ENCODE measurements at places on chromosomes 6 and 20. TPM values are rescaled to one million over a fixed set of nuclear protein-coding genes. Genes with fewer than 3 reads are reported as not detected.

The PCMT1 gene
- total RNA-seq = 103 TPM

The CLPSL2 gene
- total RNA-seq = not detected

The ANKRD6 gene
- 4.9 TPM for total RNA-seq

The MED23 gene
- total RNA-seq = 28.6 TPM

The CTAGE9 gene
- total RNA-seq = not detected

The DXO gene
- 6.4 TPM for total RNA-seq

The COL11A2 gene
- total RNA-seq = under 0.01 TPM

The TXLNB gene
- total RNA-seq = 0.51 TPM

The ACSS1 gene
- total RNA-seq = 9.4 TPM

The AIF1 gene
- total RNA-seq = 0.13 TPM

The SMLR1 gene
- not detected for total RNA-seq

DNA sequence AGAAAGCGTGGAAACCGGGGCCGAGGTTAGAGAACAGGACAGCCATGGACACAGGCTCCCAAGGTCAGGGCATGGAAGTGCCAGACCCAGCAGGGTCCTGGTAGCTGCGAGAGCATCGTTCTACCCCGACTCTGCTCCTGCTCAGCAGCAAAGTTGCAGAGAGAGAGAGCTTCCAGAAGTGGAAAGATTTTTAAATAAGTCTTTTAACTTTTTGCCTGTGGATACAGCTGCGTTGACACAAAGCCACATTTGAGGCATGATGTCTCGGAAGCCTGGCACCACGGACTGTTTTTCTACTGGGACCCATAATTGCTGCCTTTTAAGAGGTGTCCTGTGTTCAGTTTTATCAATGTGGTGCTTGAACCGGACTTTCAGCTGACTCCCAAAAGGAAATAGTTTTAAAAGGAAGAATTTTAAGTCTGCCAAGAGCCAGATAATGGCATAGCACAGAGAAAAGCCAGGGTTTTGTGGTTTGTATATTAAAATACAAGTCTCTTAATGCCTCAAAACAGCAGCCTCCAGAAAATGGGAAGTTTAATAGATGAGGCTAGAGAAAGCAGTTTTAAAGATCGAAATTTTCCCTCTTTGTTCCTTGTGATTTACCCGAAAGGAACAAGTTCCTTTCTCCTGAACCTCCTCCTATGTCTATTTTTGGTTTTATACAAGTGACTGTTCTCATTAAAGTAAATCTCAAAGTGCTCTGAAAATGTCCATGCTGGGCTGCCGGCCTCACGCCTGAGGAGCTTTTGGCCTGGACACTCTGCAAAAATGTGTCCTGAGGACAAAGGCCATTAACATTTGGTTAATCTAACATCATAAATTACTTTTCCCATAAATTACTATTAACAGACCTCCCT, 91.5 kb downstream of the RIN2 start:
- DNase-seq = peak; percentile 44

DNA sequence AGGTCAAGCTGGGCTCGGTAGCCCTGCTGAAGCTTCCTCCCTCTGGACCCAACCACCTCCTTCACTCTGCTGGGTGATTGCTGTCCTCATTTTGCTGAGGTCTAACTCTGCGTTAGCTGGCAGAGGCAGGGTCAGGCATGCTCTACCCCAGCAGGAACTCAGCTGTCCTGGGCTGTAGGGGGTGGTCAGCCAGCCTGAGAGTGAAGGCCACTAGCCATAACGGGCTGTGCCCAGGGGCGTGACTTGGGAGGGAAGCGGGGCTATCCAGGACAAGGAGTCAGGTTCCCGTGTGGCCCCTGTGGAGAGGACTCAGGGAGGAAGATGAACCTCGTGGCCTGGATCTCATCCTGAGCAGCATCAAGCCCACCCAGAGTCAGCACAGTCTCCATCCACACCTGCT, 761 bp downstream of the CST5 start:
- no peak for DNase-seq

DNA sequence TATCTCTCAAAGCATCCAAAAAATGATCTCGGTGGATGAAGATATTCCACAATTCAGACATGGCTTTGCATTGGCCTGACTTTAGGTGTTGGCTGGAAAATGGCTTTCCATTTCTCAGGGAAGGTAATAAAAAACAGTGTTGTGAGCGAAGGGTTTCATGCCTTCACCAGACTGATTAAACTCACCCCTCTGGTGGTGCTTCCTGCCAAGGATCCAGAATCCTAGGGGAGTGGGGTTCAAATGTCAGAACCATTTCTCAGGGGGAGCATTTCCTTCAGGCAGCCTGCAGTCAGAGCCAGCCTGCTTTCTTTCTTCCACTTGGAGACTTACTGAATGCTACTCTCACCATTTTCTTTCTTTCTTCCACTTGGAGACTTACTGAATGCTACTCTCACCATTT, 45.7 kb upstream of the SMIM28 start:
- DNase-seq = no peak

DNA sequence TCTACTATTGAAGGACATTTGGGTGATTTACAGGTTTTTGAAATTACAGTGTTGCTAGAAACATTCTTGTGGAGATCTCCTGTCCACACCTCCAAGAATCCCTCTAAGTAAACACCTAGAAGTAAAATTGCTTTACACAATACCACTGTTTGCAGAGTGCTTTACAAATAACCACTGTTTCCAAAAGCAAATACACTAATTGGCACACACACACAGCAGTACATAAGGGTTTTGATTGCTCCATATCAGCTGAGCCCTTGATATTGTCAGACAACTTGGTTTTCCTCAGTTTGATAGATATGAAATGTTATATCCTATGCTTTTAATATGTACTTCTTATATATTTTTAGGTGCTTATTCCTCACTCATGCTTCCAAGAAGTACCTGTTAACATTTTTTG, 6.3 kb downstream of the HMGN4 start:
- no peak for DNase-seq

- no peak for DNase-seq
Measured at GRCh38 chr6:34349211-34349610, 43.3 kb downstream of the NUDT3 start.

DNA sequence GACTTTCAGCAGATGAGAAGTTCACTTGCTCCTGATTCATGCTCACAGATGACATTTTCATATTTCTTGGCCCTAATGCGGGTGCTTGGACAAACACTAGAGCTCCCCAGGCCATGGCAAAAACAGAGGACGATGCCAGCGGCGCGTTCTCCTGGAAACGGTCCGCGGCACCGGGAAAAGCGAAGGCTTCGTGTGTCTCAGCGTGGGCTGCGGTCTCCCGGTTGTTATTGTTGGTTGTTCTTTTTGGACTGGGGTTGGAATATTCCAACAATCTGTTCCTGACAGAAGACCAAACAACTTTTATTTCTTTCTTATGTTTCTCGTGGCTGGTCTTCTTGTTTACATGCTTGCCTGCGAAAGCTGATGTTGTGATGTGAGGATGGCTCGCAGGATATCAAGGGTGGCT, 46.8 kb upstream of the NEDD9 start:
- no peak for DNase-seq

DNA sequence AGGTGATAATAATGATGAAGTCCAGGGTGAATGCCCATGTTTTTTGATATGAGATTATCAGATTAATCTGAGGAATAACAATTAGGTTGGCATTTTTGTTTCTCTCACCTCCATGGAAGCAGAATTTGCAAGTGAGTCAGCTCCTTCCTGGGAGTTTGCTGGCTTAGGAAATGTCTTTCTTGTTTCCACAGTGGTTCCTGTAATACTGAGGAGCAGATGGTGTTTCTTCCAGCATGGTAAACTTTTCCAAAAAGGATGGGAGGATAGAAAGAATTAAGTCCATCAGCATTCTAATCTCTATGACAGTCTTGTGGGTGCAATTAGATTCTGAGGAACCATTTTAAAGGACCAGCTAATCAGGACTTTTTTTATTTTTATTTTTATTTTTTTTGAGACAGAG, 40.5 kb downstream of the SNAP25 start:
- DNase-seq = no peak

- DNase-seq = no peak
Measured at GRCh38 chr20:16711661-16712258, 18.1 kb upstream of the SNRPB2 start.

DNA sequence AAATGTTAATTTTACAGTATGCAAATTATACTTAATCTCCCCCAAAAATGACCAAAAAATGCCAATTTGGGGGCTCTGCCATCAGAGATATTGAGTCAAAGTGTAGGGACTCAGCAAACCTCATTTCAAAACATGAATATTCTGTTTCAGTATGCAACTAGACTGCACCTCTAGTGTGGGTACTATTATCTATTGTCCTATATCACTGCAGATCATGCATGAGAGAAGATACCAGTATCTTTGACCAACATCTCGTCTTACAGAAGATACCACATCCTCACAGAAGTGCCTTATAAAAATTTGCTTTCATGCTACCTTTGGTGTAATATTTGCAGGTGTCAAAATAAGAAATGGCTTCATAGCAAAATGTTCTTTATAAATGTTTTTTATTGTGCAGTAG, 623.8 kb downstream of the TENT5A start:
- DNase-seq = no peak

- no peak for DNase-seq
Measured at GRCh38 chr6:129429956-129430355, 280.0 kb downstream of the ARHGAP18 start.

GRCh38 chr6:111759331-111759835, 113.9 kb downstream of the FYN start:
- DNase-seq = peak; percentile 23

GRCh38 chr6:5682530-5682929, 324.2 kb downstream of the NRN1 start:
- no peak for DNase-seq

DNA sequence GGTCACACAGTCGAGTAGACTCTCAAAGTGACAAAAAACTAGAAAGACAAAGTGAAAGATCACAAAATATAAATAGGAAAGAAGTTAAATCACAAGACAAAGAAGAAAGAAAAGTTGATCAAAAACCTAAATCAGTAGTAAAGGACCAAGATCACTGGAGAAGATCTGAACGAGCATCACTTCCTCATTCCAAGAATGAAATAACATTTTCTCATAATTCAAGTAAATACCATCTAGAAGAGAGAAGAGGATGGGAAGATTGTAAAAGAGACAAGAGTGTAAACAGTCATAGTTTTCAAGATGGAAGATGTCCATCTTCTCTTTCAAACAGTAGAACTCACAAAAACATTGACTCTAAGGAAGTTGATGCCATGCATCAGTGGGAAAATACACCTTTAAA, 31.6 kb upstream of the GJA10 start:
- DNase-seq = no peak

DNA sequence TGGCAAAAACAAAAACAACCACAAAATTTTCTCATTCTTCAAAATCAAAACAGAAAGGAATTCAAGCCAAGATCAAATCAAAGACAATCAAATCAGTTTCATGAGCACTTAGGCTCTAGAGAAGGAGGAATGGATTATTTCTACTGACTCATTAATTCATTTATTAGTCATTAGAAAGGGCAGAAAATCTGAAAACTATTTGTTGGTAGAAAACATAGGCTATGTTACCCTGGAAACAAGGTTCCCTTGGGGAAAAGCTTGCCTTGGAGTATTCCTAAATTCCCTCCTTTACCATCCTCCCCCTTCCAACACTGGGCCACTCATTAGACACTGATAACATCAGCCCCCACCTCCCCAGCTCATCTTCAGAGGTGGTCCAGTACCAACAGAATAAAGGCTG, 17.5 kb downstream of the KIF16B start:
- no peak for DNase-seq

GRCh38 chr20:6611911-6612605, 155.4 kb upstream of the BMP2 start:
- DNase-seq = no peak

- DNase-seq = peak; percentile 67
Measured at GRCh38 chr6:31769684-31770371, 7.3 kb downstream of the VWA7 start.

DNA sequence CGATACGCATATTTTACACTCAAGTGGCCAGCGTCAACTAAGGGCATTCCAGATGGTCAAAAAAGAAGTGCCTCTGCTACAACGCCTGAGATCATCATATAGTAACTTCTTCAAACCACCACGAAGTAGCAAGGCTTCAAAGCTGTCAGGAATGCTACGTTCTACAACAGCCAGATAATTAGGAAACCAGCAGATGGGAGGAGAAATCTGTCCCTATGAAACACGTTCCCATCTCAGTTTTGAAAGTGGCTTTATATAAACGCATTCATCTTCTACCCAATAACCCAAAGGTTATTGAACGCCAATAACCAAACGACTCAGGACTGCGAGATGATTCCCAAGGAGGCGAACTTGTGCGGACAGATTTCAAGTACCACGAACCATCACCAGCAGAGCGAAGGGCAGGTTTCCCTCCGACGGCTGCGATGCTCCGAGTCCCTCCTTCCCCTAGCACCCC, 1.2 kb downstream of the ABHD12 start:
- no peak for DNase-seq

- no peak for DNase-seq
Measured at GRCh38 chr20:56764671-56765070, 135.6 kb downstream of the TFAP2C start.

GRCh38 chr20:24648481-24648880, 179.1 kb downstream of the SYNDIG1 start:
- no peak for DNase-seq

DNA sequence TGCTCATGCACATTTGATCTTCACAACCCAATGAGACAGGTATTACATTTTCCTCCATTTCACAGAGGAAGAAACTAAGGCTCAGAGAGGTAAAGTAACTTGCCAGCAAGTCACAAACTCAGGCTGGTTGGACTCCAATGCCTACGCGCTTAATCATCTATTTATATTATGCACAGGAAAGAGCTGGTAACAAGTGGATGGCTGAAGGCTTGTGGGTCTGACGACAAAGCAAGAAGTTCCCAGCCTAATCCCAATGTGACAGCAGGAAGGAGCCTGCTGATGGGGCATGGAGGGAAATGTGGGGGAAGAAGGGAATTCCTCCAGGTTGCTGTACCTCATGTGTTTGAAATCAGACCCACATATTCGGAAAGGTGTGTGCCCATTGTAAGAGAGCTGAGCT, 3.9 kb downstream of the CDH22 start:
- no peak for DNase-seq

DNA sequence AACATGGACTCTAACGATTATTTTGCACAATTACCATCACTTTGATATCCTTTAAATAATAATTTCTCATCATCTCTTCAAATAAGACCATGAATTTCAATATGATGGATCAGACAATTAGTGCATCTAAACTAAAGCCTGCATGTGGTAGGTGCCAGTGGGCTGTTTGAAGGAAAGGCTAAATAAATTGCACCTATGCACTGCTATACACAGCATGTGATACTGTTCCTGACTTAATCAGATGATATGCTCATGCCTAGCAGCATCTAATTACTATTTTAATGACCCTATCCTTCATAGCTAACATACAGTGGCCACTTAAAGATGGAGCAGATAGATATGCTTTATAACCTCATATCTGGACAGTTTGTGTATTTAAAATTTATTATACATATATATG, 731.6 kb upstream of the MANEA start:
- DNase-seq = no peak

DNA sequence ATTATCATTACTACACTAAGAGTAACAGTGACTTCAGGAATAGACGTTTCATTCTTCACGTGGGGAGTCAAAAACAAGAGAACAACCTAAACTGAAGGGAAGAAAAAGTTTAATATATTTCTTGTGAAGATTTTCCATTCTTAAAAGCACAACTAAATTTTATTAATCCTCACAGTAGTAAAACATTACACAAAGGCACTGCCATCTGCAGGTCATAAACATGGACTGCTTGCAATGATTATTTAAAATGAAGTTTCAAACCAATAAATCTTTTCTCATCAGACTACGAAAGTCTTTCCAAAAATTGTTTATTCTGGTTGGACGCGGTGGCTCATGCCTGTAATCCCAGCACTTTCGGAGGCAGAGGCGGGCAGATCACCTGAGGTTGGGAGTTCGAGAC, 2.6 kb downstream of the NCOA5 start:
- DNase-seq = peak; percentile 10

- DNase-seq = no peak
Measured at GRCh38 chr6:52704060-52704459, 33.1 kb downstream of the TMEM14A start.
